Stimulated activated CD8-positive, alpha-beta memory T cell treated with anti-CD3 and anti-CD28 coated beads, Interleukin-15, amount 100 ng/mL, for 4 hours (primary cell): ENCODE measurements at places on chromosomes 2 and 18.

- no peak for DNase-seq
These were observed 163.4 kb upstream of the SH3BP4 start for GRCh38 chr2:234788381-234788780.

DNA sequence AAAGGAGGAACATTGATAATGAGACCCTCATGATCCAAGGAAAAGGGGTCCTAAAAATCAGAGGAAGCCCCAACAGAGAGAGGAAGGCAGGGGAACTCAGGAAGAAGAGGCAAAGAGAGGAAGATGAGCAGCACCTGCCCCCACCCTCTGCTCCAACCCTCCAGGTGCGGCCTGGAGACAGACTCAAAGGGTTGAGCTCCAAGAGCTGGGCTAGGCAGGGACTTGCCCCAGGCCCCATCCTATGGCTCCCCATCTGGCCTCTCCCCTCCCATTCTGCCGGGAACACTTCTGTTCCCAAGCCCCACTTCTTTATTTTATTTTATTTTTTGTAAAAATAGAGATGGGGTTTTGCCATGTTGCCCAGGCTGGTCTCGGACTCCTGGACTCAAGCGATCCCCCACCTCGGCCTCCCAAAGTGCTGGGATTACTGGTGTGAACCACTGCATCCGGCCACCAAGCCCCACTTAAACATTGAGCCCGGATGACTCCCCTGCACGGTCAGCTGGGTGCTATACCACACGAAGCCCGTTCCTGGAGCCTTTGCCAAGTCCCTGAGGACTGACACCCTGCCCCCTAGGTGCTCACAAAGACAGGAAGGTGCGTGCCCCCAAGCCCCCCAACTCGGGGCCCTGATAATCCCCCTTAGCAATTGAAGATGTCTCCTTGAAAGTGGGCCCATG lies 3.8 kb upstream of the GPR55 start:
- DNase-seq = no peak

DNA sequence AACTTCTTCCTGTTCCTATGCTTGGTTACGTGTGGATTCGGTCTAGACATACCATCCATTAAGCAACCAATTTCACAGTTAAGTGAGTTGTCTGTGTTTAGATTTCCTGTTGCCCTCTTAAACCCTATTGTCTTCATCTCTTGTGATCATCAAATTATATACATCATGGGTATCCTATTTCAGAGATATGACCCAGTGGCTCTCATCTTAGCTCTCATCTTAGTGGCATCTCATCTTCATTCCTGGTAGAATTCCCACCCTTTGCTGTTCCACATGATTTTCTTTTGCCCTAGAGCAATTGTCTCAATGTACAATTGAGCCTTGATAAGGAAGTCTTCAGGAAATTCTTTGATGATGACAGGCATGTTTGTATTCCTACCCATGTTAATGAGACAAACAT lies 29.4 kb upstream of the FN1 start:
- DNase-seq = no peak

- DNase-seq = no peak
These were observed 37.6 kb downstream of the PPP1R1C start for GRCh38 chr2:182023235-182023634.
